Fibroblast of upper back skin (primary cell): ENCODE measurements at places on chromosomes 2 and 18.

DNA sequence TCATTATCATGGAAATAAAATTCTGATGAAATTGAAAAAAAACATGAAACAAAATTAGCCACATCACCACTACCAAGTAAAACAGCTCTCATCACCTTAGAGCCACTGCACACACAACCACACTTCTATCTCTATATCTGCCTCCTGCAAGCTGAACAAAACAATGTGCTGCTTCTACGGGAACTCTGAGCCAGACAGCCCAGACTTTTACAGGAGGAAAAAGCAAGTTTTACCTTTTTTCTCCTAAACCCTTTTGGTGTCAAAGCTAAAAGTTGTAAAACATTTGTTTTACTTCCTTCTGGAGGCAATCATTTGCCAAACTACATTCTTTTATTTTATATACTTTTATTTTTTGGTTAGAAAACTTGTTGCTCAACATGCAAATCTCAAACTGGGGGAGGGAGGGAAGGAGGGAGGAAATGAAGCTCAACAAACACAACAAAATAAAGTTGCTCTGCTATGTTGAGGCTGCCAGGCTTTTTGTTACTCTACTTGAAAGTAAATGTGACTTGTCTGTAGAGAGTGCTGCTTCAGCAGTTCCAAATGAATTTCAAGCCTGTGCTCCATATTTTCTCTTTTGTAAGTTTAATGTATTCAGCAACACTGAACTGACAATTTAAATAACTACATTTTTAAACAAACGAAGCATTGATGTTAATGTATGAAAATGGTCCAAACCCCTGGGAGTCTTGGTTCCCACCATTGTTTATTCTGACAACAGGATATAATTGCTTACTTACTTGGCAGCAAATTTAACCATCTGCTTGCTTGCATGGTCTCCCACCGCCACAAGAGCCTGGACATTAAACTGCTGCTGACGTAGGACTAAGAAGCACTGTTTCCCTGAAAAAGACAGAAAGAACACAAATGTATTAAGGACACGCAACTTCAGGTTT is 24.5 kb downstream of the DARS1 start:
- DNase-seq = no peak

DNA sequence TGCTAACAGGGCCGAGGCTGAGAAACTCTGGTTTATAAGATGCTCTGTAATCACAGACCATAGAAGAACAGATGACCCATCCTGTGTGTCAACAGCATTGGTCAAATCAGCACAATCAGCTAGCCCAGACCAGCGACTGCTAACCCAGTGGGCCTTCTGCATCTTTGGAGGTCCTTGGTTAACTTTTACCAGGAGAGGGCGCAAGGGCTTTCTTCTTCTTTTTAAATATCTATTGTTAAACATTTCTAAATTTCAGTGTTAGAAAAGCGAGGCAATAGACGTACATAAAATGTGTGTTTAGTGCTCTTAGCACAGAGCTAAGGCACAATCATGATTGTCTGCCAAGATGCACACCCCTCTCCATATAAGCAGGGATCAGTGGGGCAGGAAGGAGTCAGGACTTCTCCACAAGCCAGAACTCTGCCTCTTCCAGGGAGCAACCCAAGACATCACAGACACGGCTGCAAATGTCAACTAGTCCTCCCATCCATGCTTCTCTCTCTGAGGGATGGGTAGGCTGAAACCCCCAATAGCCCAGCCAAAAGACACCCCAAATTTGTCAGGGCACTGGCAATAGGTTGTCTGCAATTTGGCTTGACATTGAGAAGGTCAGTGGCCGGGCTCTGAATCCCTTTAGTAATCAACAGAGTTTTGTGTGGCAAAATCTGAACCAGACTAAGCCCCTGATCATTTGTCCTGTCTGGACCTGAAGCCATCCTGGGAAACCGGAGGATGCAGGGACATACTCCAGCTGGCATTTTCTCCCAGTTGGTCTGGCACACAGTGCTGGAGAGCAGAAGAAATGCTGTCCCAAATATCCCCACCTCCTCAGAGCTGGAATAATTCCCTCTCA is 188.2 kb downstream of the BCL2 start:
- DNase-seq = peak; percentile 64

DNA sequence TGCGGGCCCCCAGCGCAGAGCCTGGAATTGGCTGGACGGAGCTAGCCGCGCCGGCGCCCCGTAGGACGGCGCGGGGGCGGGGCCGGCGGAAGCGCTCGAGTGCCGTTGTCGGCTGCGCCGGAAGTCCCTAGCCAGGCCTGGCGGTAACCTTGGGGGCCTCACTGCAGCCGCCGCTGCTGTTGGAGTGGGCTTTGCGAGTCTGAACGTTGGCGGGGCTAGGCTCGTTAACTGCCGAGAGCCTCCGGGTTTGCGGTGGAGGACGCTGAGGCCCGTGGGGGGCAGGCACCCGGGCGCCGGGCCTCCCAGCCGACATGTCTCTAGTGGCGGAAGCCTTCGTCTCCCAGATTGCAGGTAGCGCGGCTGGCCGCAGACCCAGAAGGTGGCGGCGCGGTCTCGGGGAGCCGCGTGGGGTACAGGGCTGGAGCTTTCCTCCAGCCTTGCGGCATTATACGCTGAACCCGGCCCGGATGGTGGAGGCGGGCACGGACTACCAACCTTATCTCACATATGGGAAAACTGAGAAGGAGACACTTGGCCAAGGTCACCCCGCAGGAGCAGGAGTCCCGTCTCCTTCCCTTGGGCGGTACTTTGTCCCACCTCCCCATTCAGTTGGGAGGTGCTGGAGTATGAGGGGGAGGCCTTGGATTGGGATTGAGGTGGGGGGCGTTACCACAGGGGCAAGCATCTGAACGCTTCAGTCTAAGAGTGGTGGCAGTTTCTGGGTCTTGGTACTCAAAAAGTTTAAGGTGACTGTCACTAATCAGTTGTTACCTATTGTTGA is at the start of gene MTX2:
Gene MTX2, plus strand, starts transcription at position 124 of the 781 bp plus-strand sequence. Its CDS starts 188 bp downstream, at position 312.
- peak; percentile 68 for DNase-seq

DNA sequence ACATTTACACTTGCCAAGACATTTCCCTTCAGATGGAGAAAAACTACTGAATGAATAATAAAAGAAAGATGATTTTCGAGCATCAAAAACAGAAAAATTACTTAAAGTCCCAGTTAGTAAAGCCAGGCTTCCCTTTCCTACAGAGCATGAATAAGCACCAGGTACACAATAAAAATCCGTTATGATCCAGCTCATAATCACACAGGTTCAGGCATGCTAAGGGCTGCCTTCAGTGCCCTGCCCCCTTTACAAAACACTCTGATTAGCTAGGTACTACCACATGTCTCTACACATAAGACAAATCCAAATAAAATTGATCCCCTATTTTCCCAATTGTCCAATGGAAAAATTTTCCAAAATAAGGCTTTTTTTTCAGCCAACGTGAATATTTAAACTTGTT is 413.2 kb upstream of the LRATD1 start:
- no peak for DNase-seq

DNA sequence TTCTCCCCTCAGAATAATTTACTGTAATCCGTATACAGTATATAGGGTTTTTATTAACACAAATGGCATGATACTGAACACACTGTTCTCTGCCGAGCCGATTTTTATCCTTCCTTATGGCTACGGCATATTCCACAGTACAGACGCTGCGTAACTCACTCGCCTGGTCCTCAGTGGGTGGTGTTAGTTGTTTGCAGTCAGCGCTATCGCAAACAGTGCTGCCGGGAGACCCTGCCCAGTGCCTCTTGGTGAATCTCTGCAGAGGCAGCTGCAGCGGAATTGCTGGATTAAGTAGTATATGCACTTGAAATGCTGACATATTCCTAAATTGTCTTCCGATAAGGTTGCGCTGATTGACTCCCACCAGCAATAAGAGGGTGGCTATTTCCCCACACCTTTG is 73.9 kb downstream of the MARCO start:
- DNase-seq = no peak

- peak; percentile 50 for DNase-seq
Observed at GRCh38 chr2:160375037-160375436, 118.6 kb downstream of the RBMS1 start.

- DNase-seq = peak; percentile 39
Observed at GRCh38 chr18:6810191-6810590, 80.7 kb downstream of the ARHGAP28 start.

DNA sequence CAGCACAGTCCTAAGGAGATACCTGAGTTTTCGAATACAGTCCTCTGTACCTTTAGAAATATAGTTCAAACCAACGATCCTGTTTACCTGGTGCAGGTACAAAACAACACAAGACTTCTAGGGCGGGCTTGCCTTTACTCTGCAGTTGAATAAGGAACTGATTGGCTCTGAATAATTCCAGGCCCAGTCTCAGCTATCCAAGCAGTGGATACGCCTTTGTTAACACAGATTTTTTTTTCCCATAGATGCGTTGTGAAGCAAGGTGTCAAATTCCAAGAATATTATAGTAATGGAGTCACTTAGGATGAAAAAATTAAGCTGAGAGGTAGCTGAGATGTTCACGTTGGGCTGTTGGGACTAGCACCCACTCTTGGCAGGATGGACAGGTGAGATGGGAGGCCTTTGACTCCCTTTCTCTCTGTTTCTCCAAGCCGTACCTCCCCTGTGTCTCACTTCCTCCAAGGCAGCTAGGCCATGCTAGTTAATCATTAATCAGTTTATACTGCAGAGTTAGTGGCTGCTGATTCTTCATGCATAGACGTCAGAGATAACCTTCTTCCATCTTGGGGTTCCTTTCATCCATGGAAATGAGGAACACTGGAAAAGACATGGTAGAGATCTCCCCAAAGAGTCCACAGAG is 380.8 kb upstream of the ACVR2A start:
- no peak for DNase-seq

GRCh38 chr18:26919627-26920026 is 54.1 kb upstream of the AQP4 start:
- DNase-seq = peak; percentile 5

- DNase-seq = no peak
Observed at GRCh38 chr18:11761553-11761952, 72.5 kb downstream of the GNAL start.

DNA sequence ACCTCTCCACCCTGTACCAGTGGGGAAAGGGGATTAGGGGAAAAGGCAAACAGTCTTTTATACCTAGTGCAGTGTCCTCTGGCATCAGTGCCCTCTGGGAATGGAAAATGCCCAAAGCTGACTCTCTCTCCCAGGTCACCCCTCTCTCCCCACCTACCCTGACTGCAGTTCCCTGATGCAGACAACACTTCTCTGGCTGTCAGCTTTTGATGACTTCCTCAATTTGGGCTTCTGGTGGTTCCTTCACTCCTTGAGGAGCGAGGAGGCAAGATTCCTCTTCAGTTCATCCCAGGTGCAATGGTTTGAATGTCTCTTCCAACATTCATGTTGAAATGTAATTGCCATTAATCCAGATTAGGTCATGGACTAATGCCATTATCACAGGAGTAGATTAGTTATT is 19.7 kb upstream of the PPM1B start:
- no peak for DNase-seq

DNA sequence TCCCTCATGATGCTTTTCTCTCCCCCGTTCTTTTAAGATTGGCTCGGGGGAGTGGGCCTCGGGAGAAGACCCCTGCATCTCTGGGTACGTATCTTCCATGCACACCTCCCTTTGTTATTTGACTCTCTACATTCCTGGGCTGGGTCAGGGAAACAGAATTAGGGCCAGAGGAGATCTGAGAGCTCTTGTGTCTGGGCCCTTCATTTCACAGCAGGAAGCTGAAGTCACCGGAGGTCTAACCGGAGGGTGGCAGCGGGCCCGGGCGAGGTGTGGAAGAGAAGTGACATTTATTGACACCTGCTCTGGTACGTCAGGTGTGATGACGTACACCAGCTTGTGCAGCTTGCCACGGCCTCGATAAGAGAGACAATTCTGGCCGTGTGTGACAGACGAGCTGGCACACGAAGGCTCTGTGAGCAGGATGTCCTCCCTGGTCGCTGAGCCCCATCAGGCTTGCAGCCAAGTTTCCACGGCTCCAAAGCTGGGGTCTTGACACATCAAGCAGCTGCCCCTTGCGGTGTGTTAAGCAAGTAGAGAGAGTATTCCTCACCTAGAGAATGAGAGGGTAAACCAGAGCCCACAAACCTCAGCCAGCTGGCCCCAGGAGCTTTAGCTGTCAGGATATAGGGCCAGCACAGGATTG is 30.4 kb downstream of the TOGARAM2 start:
- no peak for DNase-seq

DNA sequence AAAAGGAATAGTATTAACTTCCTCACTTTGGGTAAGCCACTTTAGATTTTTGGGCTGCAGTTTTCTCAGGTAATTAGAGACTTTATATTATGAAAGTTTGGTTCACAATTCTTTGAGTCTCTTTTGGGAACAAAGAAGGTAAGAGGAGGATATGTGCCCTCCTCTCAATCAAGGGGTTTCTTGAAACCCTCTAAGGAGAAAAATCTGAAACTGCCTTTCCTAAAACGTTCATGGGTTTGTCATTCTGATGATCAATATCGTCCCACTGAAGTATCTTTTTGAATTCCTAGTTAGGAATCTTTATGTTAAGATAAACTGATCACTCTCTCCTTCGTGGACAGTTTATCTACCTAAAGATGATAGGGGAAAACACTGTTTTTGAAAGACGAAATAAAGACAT is 42.4 kb upstream of the AKAIN1 start:
- no peak for DNase-seq

- DNase-seq = no peak
Observed at GRCh38 chr2:119914266-119914665, 98.6 kb upstream of the EPB41L5 start.

GRCh38 chr18:24095976-24096375 is 42.9 kb upstream of the CABYR start:
- DNase-seq = peak; percentile 6

DNA sequence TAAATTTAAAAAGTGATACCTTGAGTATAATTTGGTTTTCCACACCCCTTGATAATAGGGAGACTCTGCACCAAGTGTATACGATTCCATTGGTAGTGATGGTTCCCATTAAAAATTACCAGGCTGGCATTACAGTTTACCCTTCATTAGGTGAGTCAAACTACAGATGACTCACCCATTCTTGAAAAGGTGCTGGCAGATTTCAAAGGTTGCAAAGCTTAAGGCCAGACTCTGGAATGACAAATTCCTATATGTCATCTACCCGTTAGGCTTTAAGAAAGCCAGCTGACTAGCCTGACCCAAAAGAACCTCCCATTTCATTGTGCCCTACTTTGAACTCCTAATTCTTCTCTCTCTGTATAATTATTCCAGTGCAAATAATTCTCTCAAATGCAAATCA is 124.4 kb downstream of the LRRTM4 start:
- DNase-seq = no peak

DNA sequence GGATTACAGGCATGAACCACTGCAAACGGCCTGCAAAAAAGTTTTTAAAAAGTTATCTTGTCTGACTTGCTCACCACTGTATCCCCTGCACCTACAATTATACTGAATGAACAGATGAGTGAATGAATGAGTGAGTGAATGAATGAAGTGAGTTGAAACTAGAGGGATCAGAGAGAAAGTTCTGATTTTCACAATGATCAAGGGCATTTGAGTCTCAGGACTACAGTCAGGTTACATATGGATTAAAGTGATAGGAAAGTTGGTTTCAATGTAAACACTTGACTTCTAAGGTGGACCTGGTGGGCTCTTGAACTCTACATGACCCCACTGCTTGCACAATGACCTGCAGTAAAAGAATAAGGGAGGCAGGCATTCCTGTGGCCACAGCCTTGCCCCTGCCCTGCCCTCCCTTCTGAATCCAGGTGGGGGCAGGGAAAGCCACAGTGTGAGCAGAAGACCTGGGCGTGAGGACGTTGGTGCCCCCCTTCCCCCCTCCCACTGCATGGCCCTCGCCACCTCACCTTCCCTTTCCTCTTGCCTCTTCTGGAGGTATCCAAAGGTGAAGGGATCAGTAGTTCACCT is 10.7 kb downstream of the C2orf80 start:
- no peak for DNase-seq
